CD4-positive, alpha-beta T cell (primary cell): ENCODE measurements at places on chromosomes 5 and 9. TPM values are rescaled to one million over a fixed set of nuclear protein-coding genes. Genes with fewer than 3 reads are reported as not detected.
A peak's percentile ranks its signal among the peaks of the same experiment; 100 is the strongest.

GRCh38 chr9:1101846-1102641, 51.9 kb downstream of the DMRT2 start:
- no peak overlapping the region for H3K4me3 ChIP-seq
- H3K27ac ChIP-seq: no peak overlapping the region
- DNase-seq: no peak
- H3K36me3 ChIP-seq: no peaks in the 10 kb centered on the region

- no peaks in the 10 kb centered on the region for H3K36me3 ChIP-seq
- H3K27me3 ChIP-seq: no peaks in the 10 kb centered on the region
- H3K27ac ChIP-seq: no peak overlapping the region
- H3K4me3 ChIP-seq: no peak overlapping the region
These were observed 73.2 kb upstream of the KLF4 start for GRCh38 chr9:107562798-107563197.

- no peak overlapping the region for H3K4me3 ChIP-seq
- H3K4me1 ChIP-seq: peaks cover 26% of the 10 kb centered on the region
- no peak overlapping the region for H3K27ac ChIP-seq
- H3K27me3 ChIP-seq: no peaks in the 10 kb centered on the region
- H3K36me3 ChIP-seq: peaks cover 19% of the 10 kb centered on the region
These were observed 3.2 kb downstream of the CDK7 start for GRCh38 chr5:69237877-69238276.

- H3K36me3 ChIP-seq: no peaks in the 10 kb centered on the region
- no peak overlapping the region for H3K27ac ChIP-seq
- peaks cover 13% of the 10 kb centered on the region for H3K4me1 ChIP-seq
- peaks cover 29% of the 10 kb centered on the region for H3K27me3 ChIP-seq
- DNase-seq: no peak
- H3K4me3 ChIP-seq: peak overlapping the region; percentile 16
These were observed 1.4 kb downstream of the CHSY3 start for GRCh38 chr5:129905473-129906176.

- no peaks in the 10 kb centered on the region for H3K36me3 ChIP-seq
- H3K4me3 ChIP-seq: no peak overlapping the region
These were observed 197.9 kb upstream of the ANKH start for GRCh38 chr5:15069407-15069905.

GRCh38 chr9:89312222-89312571, 1.2 kb downstream of the CKS2 start:
- peaks cover 23% of the 10 kb centered on the region for H3K4me1 ChIP-seq
- DNase-seq: peak; percentile 21
- peak overlapping the region; percentile 74 for H3K4me3 ChIP-seq
- no peaks in the 10 kb centered on the region for H3K36me3 ChIP-seq
- no peaks in the 10 kb centered on the region for H3K27me3 ChIP-seq

DNA sequence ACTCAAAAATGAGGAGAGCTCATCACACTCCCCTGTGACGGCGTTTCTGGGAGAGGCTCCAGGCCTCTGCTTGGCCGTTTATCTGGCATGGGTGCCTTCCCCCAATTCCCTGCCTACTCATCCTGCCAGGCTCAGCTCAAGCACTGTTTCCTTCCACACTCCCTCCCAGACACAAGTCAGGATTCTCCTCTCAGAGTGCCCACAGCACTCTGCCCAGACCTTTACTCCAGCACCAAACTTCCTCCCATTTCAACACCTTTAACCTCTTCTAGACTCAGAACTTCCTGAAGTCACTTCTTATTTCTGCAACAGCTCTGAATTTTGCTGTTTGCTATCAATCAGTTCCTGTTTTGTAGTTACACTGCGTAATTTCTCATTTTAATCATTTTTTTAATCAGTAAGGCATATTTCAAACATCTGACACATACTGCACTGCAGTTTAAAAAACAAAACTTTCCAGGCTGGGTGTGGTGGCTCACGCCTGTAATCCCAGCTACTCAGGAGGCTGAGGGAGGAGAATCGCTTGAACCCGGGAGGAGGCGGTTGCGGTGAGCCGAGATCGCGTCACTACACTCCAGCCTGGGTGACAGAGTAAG, 16.0 kb downstream of the TRMO start:
- peak; percentile 81 for DNase-seq
- H3K4me3 ChIP-seq: peak overlapping the region; percentile 44
- H3K27me3 ChIP-seq: no peaks in the 10 kb centered on the region
- H3K4me1 ChIP-seq: peaks cover 92% of the 10 kb centered on the region
- H3K36me3 ChIP-seq: peaks cover 47% of the 10 kb centered on the region

- H3K4me3 ChIP-seq: no peak overlapping the region
- H3K4me1 ChIP-seq: no peaks in the 10 kb centered on the region
- no peak overlapping the region for H3K27ac ChIP-seq
- no peak for DNase-seq
These were observed 13.8 kb upstream of the PLCXD3 start for GRCh38 chr5:41524174-41524573.

GRCh38 chr9:92608909-92609445, 61.0 kb downstream of the IPPK start:
- H3K4me3 ChIP-seq: no peak overlapping the region
- H3K27ac ChIP-seq: no peak overlapping the region
- no peak for DNase-seq

- no peak overlapping the region for H3K4me3 ChIP-seq
- H3K27ac ChIP-seq: no peak overlapping the region
- no peaks in the 10 kb centered on the region for H3K27me3 ChIP-seq
- no peaks in the 10 kb centered on the region for H3K36me3 ChIP-seq
These were observed 225.8 kb downstream of the FANCC start for GRCh38 chr9:95091601-95092261.

GRCh38 chr9:89497257-89497963, 503 bp downstream of the SEMA4D start:
- H3K4me1 ChIP-seq: peaks cover 85% of the 10 kb centered on the region
- peak overlapping the region; percentile 57 for H3K27ac ChIP-seq
- H3K36me3 ChIP-seq: peaks cover 3% of the 10 kb centered on the region
- H3K4me3 ChIP-seq: peak overlapping the region; percentile 83

- no peak for DNase-seq
- H3K4me3 ChIP-seq: no peak overlapping the region
- H3K36me3 ChIP-seq: no peaks in the 10 kb centered on the region
- H3K27ac ChIP-seq: no peak overlapping the region
These were observed 29.6 kb upstream of the KCNMB1 start for GRCh38 chr5:170418736-170419135.

DNA sequence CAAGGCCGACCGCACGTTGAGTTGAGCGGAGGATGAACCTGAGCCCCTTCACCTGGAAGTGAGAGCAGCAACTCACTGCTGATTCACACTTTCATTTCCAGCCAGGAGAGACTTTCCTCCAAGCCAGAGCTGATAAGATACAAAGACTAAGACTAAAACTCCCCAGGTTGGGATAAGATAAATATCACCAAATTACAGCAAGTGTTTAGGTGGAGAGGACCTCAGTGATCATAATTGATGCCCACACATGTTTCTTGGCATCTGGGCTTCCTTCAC, 6.4 kb upstream of the NKD2 start:
- no peak overlapping the region for H3K27ac ChIP-seq
- no peak for DNase-seq

DNA sequence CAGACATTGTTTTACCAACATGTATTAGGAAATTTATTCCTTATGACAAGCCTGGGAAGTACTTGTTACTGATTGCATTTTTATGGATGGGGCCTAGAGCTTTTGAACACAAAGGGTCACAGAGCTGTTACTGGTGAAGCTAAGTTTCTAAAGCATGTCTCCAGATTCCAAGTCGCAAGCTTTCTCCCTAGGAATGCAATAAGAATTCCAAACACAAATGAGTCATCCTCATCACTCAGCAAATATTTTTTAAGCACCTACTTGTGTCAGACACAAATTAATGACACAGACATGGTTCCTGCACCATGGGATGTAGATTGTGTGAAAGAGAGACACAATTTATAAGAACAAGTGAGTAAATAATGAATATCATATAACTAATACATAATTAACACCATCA, 11.0 kb upstream of the SH3RF2 start:
- H3K27ac ChIP-seq: no peak overlapping the region
- no peak for DNase-seq
- H3K36me3 ChIP-seq: no peaks in the 10 kb centered on the region
- H3K4me1 ChIP-seq: no peaks in the 10 kb centered on the region
- H3K27me3 ChIP-seq: no peaks in the 10 kb centered on the region
- H3K4me3 ChIP-seq: no peak overlapping the region

DNA sequence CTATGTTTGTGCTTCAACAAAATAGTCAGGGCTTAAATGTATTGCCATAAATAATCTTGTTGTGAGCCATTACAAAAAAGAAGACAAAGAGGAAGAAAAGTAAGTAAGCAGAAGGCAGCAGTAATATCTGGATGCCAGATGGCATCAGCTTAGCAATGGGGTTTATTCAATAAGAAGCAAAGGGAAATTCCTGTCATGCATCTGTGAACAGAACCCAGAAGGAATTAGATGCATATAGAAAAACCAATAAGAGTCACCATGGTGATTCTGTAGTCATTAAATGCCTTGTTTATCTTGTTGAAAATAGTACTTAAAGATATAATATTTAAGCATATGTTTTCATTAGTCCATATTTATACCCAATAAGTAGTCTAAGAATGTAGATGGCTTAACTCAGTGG, 216.0 kb downstream of the ADAMTSL1 start:
- H3K36me3 ChIP-seq: no peaks in the 10 kb centered on the region
- no peak for DNase-seq
- no peak overlapping the region for H3K4me3 ChIP-seq
- H3K27me3 ChIP-seq: no peaks in the 10 kb centered on the region
- H3K27ac ChIP-seq: no peak overlapping the region

DNA sequence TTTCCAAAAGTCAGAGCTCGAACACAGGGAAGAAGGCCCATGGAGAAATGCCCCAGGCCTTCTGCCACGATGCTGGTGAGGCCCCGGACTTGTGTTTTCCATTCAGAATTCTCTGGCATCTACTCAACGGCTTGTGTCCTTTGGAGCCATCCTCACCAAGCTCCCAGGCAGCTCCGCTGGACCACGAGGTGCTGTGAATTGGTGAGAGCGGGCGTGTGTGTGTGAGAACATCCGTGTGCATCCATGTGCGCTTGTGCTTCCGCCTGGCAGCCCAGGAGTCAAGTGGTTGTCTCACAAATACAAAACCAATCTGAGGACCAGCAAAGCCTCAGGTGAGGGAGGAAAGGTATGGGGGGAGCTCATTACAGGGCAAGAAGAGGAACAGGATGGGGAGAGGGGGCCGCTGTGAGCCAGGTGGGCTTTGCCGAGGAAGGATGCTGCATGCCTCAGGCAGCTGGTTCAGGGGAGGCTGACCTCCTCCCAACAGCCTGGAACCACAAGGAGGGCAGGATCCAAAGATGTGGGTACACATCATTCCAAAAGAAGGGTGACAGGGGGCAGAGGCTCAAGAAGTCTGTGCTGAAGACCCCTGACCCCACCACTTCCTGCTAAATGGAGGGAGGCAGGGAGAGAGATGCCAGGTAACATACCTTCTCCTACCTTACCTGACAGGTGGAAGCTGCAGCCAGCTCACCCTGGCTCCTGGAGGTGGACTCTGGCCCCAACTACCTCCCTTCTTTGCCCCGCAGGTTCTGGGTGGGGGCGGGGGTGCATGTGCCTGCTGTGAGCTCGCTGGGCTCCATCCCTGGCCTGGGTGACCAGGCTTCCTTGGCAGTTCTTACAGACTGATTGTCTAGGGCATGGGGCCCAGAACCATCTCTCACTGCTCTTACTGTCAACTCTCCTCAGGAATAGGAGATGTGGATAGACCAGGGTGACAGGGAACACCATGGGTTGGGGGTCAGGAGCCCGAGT, 196.3 kb downstream of the PAX5 start:
- no peaks in the 10 kb centered on the region for H3K36me3 ChIP-seq
- H3K4me3 ChIP-seq: no peak overlapping the region
- no peaks in the 10 kb centered on the region for H3K4me1 ChIP-seq
- no peak overlapping the region for H3K27ac ChIP-seq
- peaks cover 4% of the 10 kb centered on the region for H3K27me3 ChIP-seq

- H3K27ac ChIP-seq: no peak overlapping the region
- DNase-seq: no peak
- no peak overlapping the region for H3K4me3 ChIP-seq
- no peaks in the 10 kb centered on the region for H3K36me3 ChIP-seq
- H3K27me3 ChIP-seq: no peaks in the 10 kb centered on the region
These were observed 180.8 kb downstream of the RASEF start for GRCh38 chr9:82882138-82882537.

DNA sequence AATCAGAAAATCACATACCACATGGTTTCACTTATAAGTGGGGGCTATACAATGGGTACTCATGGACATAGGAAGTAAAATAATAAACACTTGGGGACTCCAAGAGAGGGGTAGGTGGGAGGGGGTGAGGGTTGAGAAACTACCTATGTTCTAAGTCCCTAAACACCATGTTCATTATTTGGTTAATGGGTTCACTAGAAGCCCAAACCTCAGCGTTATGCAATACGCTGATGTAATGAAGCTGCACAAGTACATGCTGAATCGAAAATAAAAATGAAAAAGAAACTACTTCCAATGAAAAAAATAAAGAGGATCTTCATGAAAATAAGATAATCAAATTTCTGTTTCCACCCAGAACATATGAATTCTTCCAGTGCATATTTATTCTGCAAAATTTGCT, 208.5 kb downstream of the TMEM161B start:
- no peak overlapping the region for H3K4me3 ChIP-seq
- H3K27me3 ChIP-seq: no peaks in the 10 kb centered on the region
- no peak overlapping the region for H3K27ac ChIP-seq
- no peak for DNase-seq

DNA sequence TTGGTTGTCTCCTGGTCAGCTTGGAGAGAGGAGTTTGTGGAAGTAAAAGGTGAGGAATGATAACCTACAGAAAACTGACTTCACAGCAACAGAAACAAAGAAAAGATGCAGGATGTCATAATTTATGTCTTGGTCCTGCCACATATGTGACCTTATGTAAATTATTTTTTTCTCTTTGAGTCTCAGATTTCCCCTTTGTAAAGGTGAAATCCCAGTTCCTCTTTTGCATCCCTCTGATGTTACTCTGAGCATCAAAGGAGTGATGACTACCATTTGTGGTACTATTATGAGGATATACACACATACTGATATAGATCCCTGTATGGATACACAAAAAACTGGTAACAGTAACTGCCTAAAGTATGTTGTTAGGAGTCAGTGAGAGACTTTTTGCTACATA, 1.4 kb upstream of the THG1L start:
- H3K4me3 ChIP-seq: no peak overlapping the region
- H3K36me3 ChIP-seq: peaks cover 6% of the 10 kb centered on the region
- no peaks in the 10 kb centered on the region for H3K27me3 ChIP-seq
- no peak for DNase-seq
- H3K27ac ChIP-seq: no peak overlapping the region

GRCh38 chr9:17216646-17217045, 81.8 kb downstream of the CNTLN start:
- H3K4me1 ChIP-seq: no peaks in the 10 kb centered on the region
- no peak for DNase-seq
- H3K4me3 ChIP-seq: no peak overlapping the region
- no peak overlapping the region for H3K27ac ChIP-seq
- no peaks in the 10 kb centered on the region for H3K27me3 ChIP-seq
- no peaks in the 10 kb centered on the region for H3K36me3 ChIP-seq

LIFR gene
- total RNA-seq: 0.45 TPM

IGFBPL1 gene
- total RNA-seq: not detected

PAPPA gene
- not detected for total RNA-seq

SLC34A1 gene
- not detected for total RNA-seq

OSTF1 gene
- total RNA-seq: 31.3 TPM

FBXO10 gene
- total RNA-seq: 0.81 TPM

TMEM232 gene
- total RNA-seq: 0.98 TPM

FST gene
- 0.99 TPM for total RNA-seq
